ENCODE measurements at places on chromosomes 13 and 19. TPM values are rescaled to one million over a fixed set of nuclear protein-coding genes. Genes with fewer than 3 reads are reported as not detected.

DNA sequence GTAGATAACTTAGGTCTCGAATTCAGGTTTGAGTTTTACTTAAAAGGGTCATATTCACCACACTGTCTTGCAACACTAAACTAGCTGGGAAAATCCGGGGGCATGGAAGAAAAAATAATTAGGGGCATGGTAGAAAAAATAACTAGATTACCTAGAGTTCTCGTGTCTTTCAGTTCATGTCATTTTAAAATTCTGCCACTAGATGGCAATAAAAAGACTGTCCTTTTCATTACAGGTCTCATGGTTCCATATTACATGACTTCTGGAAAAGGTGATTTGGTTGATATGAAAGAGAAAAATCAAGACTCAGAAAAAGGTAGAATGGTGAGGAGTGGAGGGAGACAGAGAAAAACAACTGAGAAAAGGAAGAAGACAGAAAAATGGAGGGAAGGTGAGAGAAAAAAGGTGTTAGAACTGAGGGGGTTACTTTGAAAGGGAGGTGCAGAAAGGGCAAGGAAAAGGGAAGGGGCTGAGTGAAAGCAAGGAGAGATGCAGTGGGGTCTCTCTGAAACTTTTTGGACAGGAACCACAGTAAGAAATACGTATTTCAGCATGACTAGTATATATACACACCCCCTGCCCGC lies 299.0 kb downstream of the KLF12 start:
- H3K4me3 ChIP-seq = no peak overlapping the region
- H3K27me3 ChIP-seq = no peaks in the 10 kb centered on the region
- peak; percentile 67 for DNase-seq
- H3K27ac ChIP-seq = no peak overlapping the region
- no peaks in the 10 kb centered on the region for H3K36me3 ChIP-seq
- H3K4me1 ChIP-seq = peaks cover 5% of the 10 kb centered on the region

Gene OSCAR
- total RNA-seq = 77.4 TPM

- no peaks in the 10 kb centered on the region for H3K27me3 ChIP-seq
- peak within 1 kb of the TSS; percentile 49 for H3K4me3 ChIP-seq
- no peaks in the 10 kb centered on the region for H3K36me3 ChIP-seq
- peak; percentile 53 for DNase-seq
- H3K4me1 ChIP-seq = no peaks in the 10 kb centered on the region
- H3K27ac ChIP-seq = peak within 1 kb of the TSS; percentile 75
These were observed at the start of gene CPAMD8 for GRCh38 chr19:17026706-17027534. CPAMD8 (minus strand) TSS chr19:17026810; CDS start chr19:17026642, 168 bp downstream.

- H3K27ac ChIP-seq = no peak overlapping the region
- no peaks in the 10 kb centered on the region for H3K4me1 ChIP-seq
- H3K27me3 ChIP-seq = no peaks in the 10 kb centered on the region
- DNase-seq = no peak
- no peaks in the 10 kb centered on the region for H3K36me3 ChIP-seq
- H3K4me3 ChIP-seq = no peak overlapping the region
These were observed 39.8 kb upstream of the SLC15A1 start for GRCh38 chr13:98792321-98792720.

Gene RTBDN
- not detected for total RNA-seq

Gene ZNF99
- 0.06 TPM for total RNA-seq

DNA sequence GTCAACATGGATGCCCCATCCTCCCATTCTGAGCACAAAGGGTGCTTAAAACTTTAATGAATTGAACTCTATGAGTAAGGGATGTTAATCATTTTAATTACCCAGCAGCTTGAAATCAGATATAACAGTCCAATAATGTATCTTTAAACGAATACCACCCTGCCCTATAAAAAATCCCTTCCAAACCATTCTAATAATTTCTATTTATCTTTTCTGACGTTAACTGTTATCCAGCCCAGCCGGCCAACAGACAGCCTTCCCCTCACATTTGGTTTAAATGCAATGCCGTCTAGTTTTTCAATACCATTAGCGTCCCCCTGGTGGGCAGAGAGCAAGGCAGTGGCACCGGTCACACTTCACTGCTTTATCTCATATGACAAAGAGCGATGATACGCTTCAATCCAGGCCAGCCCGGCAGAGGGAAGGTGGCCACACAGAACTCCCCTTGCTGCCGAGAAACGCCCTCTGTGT lies 402.2 kb upstream of the ZNF507 start:
- H3K4me1 ChIP-seq = no peaks in the 10 kb centered on the region
- no peak overlapping the region for H3K4me3 ChIP-seq
- H3K27ac ChIP-seq = no peak overlapping the region
- no peaks in the 10 kb centered on the region for H3K27me3 ChIP-seq
- H3K36me3 ChIP-seq = no peaks in the 10 kb centered on the region

DNA sequence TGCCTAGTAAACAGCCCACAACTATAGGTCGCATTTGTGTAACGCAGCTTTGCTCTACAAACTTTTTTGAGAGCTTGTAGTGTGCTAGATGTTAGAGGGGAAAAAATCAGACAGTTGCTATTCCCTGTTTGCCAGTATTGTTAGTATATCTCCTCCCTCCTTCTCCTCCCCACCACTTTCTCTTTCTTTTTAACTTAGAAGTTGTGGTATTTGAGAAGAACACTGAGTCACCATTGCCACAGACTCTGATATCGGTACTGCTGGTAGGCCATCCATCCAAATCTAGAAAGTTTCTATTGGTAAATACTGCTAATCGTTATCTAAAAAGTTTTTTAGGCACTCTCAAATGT lies 666 bp downstream of the POMP start:
- peak overlapping the region; percentile 86 for H3K4me3 ChIP-seq
- H3K27me3 ChIP-seq = no peaks in the 10 kb centered on the region
- H3K36me3 ChIP-seq = peaks cover 1% of the 10 kb centered on the region
- peak overlapping the region; percentile 92 for H3K27ac ChIP-seq

DNA sequence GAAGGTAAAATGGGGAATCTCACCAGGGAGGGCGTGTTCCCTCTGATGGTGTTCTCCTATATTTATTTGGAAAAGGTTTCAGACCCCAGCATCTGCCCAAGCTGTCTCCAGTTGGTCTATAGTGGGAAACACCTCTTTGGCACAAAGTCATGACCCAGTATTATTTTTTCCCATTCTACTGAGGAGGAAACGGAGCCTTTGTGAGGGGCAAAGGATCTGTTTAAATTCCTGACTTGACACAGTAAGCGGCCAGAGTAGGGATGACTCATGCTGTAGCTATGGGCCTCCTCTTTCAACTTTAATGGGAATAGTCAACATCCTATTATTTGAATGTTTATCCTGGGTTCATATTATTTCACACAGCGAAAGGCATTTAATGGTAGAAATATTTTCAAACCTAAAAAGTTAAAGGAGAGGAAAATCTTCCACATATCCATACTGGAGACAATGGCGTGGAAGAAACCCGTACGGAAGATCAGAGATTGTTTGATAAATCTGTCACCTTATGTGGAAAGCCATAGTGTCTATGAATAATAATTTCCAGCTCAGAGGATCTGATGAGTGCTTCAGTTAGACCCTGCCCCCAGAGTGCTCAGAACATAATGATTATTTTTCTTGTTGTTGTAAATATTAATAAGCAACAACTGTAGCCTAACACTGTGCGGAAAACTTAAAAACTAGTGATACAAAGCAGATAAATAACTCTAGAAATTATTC lies 126.0 kb downstream of the FOXO1 start:
- no peak overlapping the region for H3K27ac ChIP-seq
- DNase-seq = no peak
- no peaks in the 10 kb centered on the region for H3K36me3 ChIP-seq
- no peaks in the 10 kb centered on the region for H3K4me1 ChIP-seq
- H3K27me3 ChIP-seq = no peaks in the 10 kb centered on the region
- no peak overlapping the region for H3K4me3 ChIP-seq

Gene MIER2
- total RNA-seq = 19.4 TPM

DNA sequence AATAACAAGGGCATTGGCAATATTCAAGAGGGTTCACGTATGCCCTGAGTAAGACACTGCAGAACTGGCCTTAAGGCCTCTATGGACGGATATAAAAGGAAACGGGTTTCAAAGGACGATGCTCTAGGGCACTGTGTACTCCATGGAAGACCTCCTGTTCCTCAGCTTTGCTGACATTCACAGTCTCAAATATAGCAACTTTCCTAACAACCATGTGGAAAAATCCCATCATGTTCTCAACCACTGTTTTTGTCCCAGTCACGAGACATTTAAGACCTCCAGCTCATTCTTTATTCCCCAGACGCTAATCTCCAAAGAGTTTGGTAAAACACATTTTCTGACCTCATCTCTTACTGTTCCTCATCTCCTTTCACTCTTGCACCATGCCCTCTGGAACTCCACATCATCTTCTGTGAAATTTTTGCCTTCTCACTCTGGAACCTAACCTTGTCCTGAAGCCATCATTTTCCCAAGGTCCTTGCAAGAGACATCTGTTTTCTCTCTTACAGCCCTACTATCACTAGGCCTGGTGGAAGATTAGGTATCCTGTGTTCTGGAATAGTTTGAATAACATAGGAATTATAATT lies 37.6 kb downstream of the SPRY2 start:
- no peak for DNase-seq
- no peaks in the 10 kb centered on the region for H3K27me3 ChIP-seq
- H3K36me3 ChIP-seq = no peaks in the 10 kb centered on the region
- no peak overlapping the region for H3K27ac ChIP-seq

DNA sequence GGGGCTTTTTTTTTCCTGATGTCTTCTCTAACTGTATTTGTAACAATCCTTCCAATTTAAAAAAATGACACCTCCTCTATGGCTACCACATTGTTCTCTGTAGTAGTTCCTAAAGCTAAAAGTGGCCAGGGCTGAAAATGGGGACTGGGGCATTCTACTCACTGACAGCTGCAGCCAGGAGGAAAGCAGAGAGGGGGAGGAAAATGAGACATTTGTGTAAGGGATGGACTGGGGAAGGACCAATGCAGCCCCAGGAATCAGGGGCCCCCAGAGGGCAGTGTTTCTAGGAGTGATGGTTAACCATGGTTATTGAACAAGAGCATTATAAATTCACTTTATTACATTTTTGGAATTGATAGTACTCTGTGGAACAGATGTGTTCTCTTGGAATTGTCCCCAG lies 34.3 kb upstream of the C1QTNF9 start:
- no peak overlapping the region for H3K4me3 ChIP-seq
- H3K4me1 ChIP-seq = peaks cover 31% of the 10 kb centered on the region
- H3K27me3 ChIP-seq = no peaks in the 10 kb centered on the region
- H3K27ac ChIP-seq = no peak overlapping the region
- H3K36me3 ChIP-seq = peaks cover 2% of the 10 kb centered on the region
- DNase-seq = no peak

Gene KIR3DL1
- 0.64 TPM for total RNA-seq

DNA sequence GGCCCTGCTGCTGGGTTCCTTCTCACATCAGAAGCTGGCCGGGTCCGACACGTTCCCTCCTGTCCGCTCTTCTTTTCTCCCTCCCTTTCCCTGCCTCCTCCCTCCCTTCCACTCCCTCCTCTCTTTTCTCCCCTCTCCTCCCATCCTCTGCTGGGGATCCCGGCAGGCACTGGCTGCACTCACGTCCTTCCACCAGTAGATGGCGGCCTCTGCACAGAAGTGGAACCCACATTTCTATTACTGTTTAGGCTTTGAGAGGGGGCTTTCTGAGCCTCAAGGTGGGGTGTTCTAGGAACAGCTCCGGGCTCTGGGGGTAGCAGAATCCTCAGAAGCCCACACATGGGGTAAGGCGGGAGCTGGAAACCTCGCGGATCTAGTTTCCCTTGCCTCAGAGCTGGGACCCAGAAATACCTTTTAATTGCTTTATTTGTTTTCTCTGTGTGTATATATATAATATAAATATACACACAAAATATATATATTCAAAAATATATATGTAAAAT lies 294.2 kb downstream of the ZNF536 start:
- no peaks in the 10 kb centered on the region for H3K27me3 ChIP-seq
- peak; percentile 62 for DNase-seq
- H3K4me1 ChIP-seq = peaks cover 40% of the 10 kb centered on the region
- no peak overlapping the region for H3K27ac ChIP-seq

DNA sequence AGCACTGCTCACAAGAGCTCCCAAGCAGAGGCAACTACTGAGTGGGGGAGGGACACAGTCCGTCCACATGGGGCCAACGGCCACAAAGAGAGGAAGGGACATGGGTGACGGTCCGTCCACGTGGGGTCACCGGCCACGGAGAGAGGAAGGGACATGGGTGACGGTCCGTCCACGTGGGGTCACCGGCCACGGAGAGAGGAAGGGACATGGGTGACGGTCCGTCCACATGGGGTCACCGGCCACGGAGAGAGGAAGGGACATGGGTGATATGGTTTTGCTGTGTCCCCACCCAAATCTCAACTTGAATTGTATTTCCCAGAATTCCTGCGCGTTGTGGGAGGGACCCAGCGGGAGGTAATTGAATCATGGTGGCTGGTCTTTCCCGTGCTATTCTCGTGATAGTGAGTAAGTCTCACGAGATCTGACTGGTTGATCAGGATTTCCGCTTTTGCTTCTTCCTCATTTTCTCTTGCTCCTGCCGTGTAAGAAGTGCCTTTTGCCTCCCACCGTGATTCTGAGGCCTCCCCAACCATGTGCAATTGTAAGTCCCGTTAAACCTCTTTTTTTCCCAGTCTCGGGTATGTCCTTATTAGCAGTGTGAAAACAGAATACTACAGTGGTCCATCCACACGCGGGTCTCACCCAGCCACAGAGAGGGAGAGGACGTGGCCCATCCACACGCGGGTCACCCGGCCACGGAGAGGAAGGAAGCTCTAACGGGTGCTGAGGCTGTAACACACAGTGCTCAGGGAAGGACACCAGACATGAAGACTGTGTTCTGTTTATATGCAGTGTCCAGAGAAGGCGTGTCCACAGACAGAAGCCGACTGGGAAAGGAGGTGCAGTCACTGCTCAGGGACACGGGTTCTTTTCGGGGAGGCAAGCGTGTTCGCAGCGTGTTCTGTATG lies 48.5 kb downstream of the GAS6 start:
- H3K36me3 ChIP-seq = no peaks in the 10 kb centered on the region
- H3K4me1 ChIP-seq = no peaks in the 10 kb centered on the region
- H3K4me3 ChIP-seq = no peak overlapping the region
- peak overlapping the region; percentile 5 for H3K27ac ChIP-seq
- H3K27me3 ChIP-seq = no peaks in the 10 kb centered on the region

- H3K27me3 ChIP-seq = no peaks in the 10 kb centered on the region
- H3K4me1 ChIP-seq = peaks cover 13% of the 10 kb centered on the region
- peaks cover 2% of the 10 kb centered on the region for H3K36me3 ChIP-seq
- peak; percentile 13 for DNase-seq
- H3K4me3 ChIP-seq = no peak overlapping the region
- no peak overlapping the region for H3K27ac ChIP-seq
These were observed 145.1 kb downstream of the PCCA start for GRCh38 chr13:100234006-100234405.

GRCh38 chr19:30672926-30673325 lies 300.7 kb downstream of the ZNF536 start:
- H3K27me3 ChIP-seq = no peaks in the 10 kb centered on the region
- no peak overlapping the region for H3K27ac ChIP-seq
- DNase-seq = no peak
- H3K4me1 ChIP-seq = no peaks in the 10 kb centered on the region
- no peak overlapping the region for H3K4me3 ChIP-seq
- no peaks in the 10 kb centered on the region for H3K36me3 ChIP-seq
